ENCODE measurements at places on chromosomes 1 and 21. TPM values are rescaled to one million over a fixed set of nuclear protein-coding genes. Genes with fewer than 3 reads are reported as not detected.
A peak's percentile ranks its signal among the peaks of the same experiment; 100 is the strongest.

CA6 gene
- not detected for total RNA-seq

- peak; percentile 88 for DNase-seq
Measured at GRCh38 chr1:21869620-21870121, 57.6 kb downstream of the LDLRAD2 start.

DNA sequence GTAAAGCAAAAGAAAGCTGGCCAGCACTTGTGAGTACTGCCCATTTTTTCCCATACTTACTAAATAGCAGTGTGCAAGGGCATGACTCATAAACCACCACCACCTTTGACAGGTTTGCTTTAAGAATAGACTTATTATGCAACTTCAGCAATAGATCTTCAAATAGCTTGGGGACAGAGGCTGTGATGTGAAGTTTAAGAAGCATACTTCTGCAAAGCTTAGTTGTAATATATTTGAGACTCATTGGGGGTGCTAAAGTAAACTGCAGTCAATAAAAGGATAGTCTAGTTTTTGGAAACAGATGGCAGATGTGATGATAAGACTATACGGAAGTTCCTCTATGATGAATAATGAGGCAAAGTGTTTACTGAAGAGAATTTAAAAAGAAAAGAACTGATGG is 210.0 kb downstream of the PLA2G4A start:
- DNase-seq, result no peak

DNA sequence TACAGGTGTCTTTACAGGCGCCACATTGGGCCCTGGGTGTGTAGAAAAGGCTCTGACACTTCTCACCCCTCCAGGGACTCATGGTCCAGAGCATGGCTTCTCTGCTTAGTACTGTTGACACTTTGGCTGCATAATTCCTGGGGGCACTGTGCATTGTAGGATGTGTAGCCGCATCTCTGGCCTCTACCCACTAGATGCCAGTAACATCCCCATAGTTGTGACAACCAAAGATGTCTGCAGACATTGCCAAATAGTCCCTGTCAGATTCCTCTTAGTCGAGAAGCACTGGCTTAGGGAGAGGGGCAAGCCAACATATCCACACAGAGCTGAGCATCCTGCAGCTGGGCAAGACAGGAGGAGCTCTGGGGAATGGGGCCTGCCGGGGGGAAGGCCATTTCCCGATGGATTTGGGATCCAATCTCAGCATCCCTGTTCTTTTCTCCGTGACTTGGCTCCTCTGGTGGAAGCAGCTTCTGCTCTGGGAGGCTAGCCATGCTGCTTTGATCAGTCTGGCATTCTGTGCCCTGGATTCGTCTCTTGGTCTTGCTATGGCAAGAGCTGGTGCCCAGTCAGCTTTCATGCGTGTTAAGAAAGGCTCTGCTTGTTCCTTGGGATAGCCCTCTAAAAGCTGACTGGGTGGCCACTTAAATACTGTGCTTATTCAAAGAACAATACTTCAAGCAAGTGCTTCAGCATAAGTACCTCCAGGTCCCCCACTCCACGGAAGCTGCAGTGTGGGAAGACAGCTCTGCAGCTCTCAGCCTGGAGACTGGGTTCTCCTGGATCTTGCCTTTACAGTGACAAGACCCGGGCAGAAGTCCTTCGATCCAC is 38.3 kb upstream of the SCMH1 start:
- no peak for DNase-seq

DNA sequence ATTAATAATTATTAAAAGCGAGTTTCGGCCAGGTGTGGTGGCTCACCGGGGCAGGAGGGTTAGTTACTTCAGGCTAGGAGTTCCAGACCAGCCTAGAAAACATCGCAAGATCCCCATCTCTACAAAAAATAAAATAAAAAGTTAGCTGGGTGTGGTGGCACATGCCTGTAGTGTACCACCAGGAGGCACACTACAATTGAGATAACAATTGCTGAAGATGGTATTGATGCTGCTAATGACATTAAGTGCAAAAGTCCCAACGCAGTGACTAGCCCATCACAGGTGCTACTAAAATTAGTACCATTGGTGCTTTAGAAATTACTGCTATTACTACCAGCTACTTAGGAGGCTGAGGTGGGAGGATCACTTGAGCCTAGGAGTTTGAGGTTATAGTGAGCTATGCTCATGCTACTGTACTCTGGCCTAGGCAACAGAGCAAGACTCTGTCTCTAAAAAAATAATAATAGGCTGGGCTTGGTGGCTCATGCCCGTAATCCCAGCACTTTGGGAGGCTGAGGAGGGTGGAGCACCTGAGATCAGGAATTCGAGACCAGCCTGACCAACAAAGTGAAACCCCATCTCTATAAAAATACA is 156.6 kb downstream of the GREM2 start:
- DNase-seq, result no peak

GRCh38 chr1:15148004-15148403 is 5.5 kb upstream of the TMEM51 start:
- DNase-seq, result no peak

DNA sequence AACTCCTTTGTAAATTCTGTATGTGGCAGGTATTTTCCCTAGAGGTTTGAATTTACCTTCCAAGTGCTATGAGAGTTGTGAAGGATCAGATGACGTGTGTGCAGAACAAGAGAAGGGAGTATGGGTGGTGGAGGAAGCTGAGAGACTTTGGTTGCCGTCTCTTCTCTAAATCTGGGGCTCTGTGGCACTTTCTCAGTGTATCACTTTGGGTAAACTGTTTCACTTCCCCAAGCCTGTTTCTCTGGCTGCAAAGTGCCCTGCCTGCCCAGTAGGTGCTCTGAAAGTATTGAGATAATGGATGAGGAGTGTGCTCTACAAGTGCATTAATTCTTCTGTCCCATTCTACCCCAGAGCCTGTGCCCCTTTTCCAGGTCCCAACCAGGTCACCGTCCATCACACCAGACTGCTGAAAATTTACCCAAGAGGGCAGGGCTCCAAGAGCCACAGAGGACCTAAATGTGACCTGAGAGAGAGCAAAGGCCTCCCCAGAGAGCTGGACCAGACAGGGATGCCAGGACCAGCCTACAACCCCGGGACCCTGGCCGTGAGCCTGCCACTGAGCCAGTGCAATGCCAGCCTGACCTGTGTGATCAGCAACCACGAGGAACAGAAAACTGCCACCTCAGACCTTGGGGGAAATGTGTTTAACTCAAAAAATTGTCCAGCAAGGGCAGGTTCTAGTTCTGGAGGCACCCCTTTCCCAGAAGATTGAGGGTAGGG is 131.6 kb upstream of the ETV3 start:
- no peak for DNase-seq

Data from sciatic nerve (tissue), 2 donors.